Hypothalamus (tissue), 51 donors: ENCODE measurements at places on chromosomes 7 and 10.

DNA sequence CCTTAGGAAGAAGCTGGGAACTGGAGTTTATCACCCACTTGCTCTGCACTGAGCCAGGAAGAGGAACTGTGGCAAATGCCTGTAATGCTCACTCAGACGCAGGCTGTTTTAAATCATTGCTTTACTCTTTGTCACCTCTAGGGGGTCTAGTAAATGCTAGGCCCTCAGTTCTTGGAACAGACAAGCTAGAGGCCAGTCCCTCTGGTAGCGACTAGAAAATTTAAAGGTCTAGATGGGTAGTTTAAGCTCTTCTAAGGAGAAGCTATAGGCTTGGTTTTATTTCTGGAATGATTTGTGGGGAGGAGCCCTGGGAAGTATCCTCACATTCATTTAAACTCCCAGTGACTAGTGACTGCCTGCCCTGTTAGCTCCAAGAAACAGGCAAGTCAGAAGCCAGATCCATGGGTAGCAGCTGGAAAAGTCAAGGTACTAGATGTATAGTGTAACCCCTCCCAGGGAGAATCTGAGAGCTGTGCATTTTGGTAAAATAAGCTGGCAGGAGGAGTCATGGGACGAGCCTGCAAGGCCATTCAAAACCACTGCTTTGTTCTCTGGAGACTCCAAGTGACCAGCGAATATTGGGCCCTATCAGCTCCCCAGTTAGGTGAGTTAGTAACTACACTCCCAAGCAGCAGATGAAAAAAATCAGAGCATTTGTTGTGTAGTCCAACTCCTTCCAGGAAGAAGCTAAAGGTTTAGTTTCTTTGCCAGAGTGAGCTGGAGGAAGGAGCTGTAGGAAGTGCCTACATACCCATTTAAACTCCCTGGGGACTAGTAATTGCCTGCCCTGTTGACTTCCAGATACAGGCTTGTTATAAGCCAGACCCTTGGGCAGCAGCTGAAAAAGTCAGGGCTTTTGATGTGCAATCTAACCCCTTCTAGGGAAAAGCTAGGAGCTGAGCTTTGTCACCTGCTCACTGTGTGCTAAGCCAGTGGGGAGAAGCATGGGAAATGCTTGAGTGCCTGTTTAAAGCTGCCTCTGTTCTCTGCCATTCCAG is 68.9 kb downstream of the DYNC1I1 start:
- DNase-seq: no peak

DNA sequence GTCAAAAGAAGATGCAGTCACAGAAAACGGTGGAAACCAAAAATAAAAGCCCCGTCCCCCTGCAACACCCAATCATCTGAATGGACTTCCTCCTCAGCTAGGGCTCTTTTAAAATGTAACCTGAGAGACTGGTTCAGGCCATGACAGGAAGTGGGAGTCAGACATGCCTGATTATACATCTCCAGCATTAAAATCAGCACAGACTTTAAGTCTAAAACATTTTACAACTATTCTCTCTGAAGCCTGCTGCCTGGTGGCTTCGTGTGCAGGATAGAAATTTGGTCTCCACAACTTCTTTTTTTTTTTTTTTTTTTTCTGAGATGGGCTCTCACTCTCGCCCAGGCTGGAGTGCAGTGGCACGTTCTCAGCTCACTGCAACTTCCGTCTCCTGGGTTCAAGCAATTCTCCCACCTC is 30.3 kb downstream of the HACD1 start:
- no peak for DNase-seq

DNA sequence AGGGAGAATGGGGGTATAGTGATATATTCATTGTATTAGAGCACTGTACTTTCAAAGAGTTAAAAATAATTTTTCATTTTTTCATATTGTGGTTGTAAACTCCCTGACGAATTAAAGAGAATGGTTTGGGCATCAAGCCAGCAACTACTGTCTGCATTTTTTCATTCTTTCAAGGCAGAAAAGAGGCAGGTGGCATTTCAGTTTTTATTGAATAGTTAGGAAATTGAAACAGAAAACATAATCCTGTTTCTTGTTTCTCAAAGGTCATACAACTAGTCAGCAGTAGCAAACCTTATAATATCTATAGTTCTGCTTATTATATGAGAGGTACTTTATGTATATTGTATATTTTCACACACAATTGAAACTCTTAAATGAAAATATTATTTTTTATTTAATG is 303.9 kb upstream of the KCND2 start:
- no peak for DNase-seq

GRCh38 chr10:64067009-64067606 is 545.9 kb downstream of the REEP3 start:
- no peak for DNase-seq

- no peak for DNase-seq
Observed at GRCh38 chr7:17633067-17633466, 307.2 kb downstream of the SNX13 start.

GRCh38 chr10:72954596-72955554 is at the start of gene PLA2G12B:
TSS of gene PLA2G12B (minus strand) at chr10:72954806. CDS start at chr10:72954685, 121 bp downstream.
- no peak for DNase-seq

DNA sequence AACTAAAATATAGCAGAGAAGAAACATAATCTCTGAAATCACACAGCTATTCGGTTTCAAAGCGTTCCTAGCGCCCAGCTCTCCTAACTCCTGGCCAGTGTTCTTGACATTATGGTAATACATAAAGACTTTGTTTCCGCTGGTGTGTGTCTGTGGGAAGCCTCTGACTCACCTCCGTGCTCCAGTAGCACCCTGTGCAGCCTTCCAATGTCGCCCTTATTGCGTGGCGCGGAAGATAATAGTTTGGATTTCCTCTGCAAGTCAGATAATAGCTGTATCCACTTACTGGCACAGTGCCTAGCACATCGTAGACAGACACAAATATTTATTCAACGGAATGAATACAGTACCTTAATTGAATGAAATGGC is 570 bp downstream of the BMS1 start:
- no peak for DNase-seq

DNA sequence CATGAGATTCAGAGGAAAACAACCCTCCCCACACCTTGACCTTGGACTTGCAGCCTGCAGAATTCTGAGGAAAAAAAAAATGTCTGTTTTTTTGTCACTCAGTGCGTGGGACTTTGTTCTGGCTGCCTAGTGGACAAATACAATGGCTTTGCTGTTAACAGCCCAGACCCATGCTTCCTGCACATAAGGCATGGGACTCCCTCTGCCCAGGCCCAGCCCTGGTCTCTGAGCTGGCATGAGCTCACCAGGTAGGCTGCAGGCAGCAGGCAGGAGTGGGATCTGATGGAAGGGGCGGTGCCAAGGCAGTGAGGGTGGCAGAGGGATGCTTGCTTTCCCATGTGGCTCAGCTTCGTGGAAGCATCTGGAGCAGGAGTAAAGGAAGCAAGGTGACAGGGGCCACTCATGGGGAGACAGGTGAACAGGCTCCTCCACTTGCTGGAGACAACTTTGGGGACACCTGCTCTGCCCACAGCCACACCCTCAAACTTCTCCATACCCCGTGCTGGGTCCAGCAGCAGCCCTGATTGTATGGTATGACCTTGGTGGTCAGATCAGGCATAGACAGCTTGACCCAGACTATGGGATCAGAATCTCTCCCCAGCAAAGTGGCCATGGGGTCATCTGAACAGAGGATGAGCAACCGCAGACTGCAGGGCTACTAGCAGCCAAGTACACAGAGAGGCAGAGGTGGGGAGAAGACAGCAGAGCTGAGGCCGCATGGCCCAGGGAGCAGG is 27.0 kb downstream of the ANXA8 start:
- DNase-seq: no peak

DNA sequence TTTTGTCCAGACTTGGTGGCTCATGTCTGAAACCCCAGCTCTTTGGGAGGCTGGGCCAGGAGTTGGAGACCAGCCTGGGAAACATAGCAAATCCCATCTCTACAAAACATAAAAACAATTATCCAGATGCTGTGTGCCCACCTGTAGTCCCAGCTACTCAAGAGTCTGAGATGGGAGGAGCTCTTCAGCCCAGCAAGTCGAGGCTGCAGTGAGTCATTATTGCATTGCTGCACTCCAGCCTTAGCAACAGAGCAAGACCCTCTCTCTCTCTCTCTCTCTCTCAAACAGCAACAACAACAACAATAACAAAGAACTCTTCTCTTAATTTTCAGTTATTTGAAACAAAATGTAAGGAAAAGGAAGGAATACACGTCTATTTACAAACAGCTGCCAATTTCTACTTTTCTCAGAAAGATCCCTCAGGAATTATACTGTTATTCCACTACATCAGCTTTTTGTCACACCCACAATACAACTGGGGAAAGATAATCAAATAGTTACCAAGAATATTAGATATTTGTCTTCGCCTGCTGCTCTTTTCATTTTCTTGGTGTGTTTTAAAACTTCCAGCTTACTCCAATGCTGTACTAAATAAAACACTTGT is 5.1 kb upstream of the TSPAN12 start:
- no peak for DNase-seq

DNA sequence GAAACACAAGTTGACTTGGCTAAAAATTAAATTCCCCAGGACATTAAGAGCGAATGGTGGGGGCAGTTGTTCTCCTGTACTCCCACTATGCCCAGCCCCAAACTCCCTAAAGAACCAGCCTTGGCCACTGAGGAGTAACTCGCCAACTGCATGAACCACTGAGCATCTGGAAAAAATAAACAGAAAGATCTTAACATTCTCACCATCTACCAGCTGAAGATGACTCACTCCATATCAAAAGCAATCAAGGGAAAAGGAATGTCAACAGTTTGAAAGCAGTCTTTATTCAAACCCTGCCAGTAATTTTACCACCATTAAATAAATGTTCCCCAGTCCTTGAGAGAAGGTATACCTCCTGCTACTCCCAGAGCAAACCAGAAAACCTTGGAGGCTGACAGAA is 45.4 kb downstream of the CTTNBP2 start:
- DNase-seq: no peak

- DNase-seq: no peak
Observed at GRCh38 chr10:49532461-49532860, 6.5 kb downstream of the ERCC6 start.

DNA sequence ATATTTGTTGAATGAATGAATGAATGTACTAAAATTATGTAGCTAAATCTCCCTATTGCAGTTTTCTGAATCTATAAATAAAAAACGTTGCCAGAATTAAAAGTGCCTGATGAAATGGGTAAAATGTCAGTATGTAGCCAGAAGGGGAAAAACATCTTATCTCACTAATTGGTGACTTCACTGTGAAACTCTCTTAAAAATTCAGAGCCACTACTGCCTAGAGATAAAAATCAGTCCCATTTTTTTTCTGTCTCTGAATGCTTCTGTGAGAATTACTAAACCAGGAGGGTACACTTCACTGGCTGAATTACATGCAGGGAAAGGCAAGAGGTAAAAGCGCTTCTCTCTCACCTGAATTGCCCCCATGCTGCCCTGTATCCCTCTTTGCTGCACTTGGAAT is 69.6 kb upstream of the HPS1 start:
- no peak for DNase-seq

- no peak for DNase-seq
Observed at GRCh38 chr7:1665549-1666316, 4.3 kb upstream of the ELFN1 start.

DNA sequence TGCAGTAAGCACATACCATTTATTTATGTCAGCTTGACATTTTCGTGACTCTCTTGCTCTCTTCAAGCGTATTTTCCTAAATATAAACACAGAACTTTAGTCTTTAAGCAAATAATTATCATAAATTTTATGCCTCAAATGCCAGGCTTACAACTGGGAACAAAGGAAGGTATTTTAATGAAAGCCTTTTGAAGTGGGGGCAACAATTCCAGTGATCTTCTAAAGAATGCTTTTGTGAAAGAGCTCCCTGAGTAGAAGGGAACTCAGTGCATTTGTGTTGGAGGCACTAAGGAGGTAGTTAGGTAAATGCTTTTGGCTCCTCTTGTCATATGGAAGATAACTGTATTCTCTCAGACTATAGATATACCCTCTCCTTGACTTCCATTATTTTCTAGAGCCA is 104.9 kb downstream of the VPS50 start:
- DNase-seq: no peak

DNA sequence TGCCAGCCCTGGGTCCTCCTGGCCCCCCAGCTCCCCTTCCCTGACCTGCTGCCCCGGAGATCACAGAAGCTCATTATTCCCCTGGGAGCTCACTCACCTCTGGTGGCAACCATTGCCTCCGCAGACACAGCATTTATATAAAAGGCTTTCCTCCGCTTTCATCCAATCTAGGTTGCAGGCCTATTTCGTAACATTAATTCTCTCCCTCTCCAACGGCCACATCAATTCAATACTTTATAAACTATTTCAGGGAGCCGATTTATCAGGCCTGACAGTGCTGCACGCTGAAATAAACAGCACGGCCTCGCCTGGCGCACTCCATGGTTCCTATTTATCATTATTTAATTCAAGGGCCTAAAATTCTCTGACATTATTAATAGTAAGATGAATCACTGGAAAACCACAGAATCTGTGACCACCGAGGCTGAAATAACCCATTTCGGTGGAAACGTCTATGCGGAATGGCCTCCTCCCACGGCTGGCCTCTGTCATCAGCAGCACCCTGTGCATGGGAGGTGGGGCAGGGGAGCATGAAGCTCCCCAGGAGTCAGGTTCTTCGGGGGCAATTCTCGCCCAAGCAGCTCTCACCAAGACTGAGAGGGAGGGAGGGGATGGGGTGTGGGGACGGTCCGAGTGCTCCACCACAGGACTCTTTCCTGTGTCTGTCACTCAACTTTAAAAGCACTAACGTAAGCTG is 249.3 kb upstream of the PFKP start:
- no peak for DNase-seq

DNA sequence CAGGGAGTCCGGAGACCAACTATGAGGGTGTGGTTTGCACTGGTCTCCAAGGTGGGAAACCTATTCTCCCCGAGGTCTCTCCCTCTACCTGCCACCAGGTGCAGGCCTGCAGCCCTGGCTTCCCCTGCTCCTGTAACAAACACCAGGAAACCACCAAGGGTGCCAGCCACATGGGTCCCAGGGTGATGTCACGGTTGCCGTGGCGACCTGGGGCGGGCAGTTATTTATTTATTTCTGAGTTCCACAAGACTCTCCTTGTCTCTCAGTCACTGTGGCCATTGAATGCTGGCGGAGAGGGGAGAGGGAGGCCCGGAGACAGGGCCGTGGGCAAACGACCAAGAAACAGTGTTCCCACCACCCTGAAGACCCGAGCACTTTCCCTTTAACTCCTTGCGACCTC is 27.0 kb downstream of the MMD2 start:
- peak; percentile 94 for DNase-seq

DNA sequence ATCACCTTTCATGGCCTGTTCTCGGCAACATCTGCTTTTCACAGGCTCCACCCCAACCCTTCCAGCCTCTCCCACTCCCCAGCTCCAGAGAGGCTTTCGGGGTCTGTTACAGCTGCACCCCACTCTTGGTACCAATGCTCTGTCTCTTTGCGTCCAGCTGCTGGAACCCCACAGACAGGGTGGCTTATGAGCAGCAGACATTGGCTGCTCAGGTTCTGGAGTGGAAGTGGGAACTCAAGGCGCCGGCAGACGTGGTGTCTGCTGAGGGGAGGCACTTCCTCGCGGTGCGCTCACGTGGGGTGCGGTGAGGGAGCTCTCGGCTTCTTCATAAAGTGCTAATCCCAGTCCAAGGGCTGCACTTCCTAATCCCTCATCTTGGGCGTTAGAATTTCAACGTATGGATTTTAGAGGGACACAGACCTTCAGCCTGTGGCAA is 185.7 kb downstream of the ELFN1 start:
- DNase-seq: no peak
